Natural killer cell treated with Interleukin-12 subunit alpha and Interleukin-12 subunit beta and Interleukin-15 and Interleukin-18, amount 100 ng/mL, for 72 hours (primary cell): ENCODE measurements at places on chromosomes 16 and 17. TPM values are rescaled to one million over a fixed set of nuclear protein-coding genes. Genes with fewer than 3 reads are reported as not detected.

- DNase-seq: no peak
- no peaks in the 10 kb centered on the region for H3K27me3 ChIP-seq
- H3K36me3 ChIP-seq: no peaks in the 10 kb centered on the region
- peaks cover 7% of the 10 kb centered on the region for H3K4me1 ChIP-seq
- no peak overlapping the region for H3K27ac ChIP-seq
These were observed 18.5 kb upstream of the PITPNA start for GRCh38 chr17:1580979-1581676.

GRCh38 chr16:74868501-74868900 lies 93.9 kb upstream of the FA2H start:
- peak overlapping the region; percentile 56 for H3K27ac ChIP-seq
- DNase-seq: no peak
- H3K27me3 ChIP-seq: no peaks in the 10 kb centered on the region
- no peaks in the 10 kb centered on the region for H3K36me3 ChIP-seq

C1QTNF8 gene
- not detected for total RNA-seq

- no peak overlapping the region for H3K4me3 ChIP-seq
- H3K4me1 ChIP-seq: peaks cover 13% of the 10 kb centered on the region
- no peak overlapping the region for H3K27ac ChIP-seq
- H3K36me3 ChIP-seq: no peaks in the 10 kb centered on the region
These were observed 927 bp upstream of the ENGASE start for GRCh38 chr17:79073706-79074088.

FAM83G gene
- total RNA-seq: 1.4 TPM

DNA sequence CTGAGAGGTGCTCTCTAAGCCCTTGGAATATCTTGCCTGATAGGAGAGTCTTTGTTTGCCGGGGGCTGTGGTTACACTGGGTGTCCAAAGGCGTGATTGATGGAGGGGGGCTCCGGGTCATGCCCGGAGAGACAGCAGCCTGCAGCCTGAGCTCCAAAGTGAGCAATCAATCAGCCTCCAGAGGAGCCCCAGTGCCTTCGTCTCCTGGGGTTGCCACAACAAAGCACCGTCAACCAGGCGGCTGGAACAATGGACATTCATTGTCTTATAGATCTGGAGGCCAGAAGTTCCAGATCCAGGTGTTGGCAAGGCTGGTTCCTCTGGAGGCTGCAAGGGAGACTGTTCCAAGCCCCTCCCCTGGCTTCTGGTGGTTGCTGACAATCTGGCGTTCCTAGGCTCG lies 24.0 kb upstream of the GINS2 start:
- no peaks in the 10 kb centered on the region for H3K27me3 ChIP-seq
- H3K4me1 ChIP-seq: no peaks in the 10 kb centered on the region
- no peak for DNase-seq
- no peak overlapping the region for H3K4me3 ChIP-seq

- H3K27me3 ChIP-seq: peaks cover 8% of the 10 kb centered on the region
- DNase-seq: no peak
- H3K36me3 ChIP-seq: no peaks in the 10 kb centered on the region
- peak overlapping the region; percentile 64 for H3K27ac ChIP-seq
- peaks cover 59% of the 10 kb centered on the region for H3K4me1 ChIP-seq
- peak overlapping the region; percentile 67 for H3K4me3 ChIP-seq
These were observed 48.5 kb downstream of the IRF8 start for GRCh38 chr16:85947230-85948137.

DNA sequence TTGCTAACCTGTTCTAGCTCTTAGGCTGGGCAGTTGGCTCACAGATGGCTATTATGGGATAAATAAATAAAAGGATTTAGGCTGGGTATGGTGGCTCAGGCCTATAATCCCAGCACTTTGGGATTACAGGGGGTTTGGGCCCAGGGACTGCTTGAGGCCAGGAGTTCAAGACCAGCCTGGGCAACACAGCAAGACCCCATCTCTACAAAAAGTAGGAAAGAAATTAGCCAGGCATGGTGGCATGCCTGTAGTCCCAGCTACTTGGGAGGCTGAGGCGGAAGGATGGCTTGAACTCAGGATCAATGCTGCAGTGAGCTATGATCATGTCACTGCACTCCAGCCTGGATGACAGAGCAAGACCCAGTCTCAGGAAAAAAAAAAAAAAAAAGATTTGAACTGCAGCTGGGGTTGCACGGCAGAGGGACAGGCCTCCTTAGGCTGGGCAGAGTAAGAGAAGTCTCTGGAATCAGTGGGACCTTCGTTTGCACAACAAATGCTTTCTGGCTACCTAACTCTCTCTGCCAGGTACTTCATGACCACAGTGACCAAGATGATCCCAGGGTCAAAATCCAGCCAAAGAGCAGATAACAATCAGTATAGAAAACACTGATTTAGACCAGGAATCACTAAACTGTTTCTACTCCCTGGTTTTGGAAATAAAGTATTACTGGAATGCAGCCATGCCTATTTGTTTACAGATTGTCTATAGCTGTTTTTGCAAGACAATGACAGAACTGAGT lies 6.8 kb downstream of the RUSF1 start:
- peak; percentile 28 for DNase-seq
- no peaks in the 10 kb centered on the region for H3K36me3 ChIP-seq
- H3K27ac ChIP-seq: no peak overlapping the region
- H3K4me1 ChIP-seq: peaks cover 6% of the 10 kb centered on the region
- H3K27me3 ChIP-seq: no peaks in the 10 kb centered on the region

HSF4 gene
- total RNA-seq: 19.4 TPM

- H3K4me1 ChIP-seq: peaks cover 19% of the 10 kb centered on the region
- peak; percentile 72 for DNase-seq
- peak overlapping the region; percentile 98 for H3K27ac ChIP-seq
- no peaks in the 10 kb centered on the region for H3K27me3 ChIP-seq
- peaks cover 11% of the 10 kb centered on the region for H3K36me3 ChIP-seq
These were observed 891 bp downstream of the CORO1A start for GRCh38 chr16:30184096-30184890.

DNA sequence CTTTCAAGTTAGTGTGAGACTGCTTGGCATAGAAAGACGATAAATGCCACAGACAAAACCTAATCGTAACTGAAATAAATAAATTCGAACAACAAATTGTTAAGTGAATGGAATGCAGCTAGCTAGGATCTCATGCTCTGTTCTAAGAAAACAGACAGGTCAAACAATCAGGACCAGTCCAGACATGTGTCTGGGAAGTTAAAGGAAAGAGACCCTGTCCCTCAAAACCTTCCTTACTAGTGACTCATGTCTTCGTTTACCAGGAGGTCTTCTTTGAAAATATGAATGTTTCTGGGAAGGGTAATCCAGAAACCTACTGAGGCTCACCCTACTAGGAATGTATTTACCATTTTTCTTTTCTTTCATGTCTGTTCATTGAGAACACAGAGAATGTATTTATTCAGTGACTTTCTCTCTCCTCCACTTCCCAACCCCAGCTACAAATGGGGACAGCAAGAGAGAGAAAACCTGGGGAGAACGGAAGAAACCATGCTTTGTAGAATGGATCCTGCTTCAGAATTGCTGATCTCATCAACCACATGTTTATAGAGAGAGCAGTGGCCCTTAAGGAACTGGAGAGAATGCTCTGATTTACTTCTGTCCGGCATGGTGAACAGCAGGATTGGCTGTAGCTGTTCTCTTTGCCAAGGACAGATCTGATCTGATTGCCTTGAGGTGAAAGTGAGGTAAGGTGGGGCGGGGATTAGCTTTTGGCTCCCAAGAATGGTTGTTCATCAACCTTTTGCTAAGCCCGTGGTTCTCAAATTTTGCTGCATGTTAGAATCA lies 39.4 kb upstream of the DHX8 start:
- no peak for DNase-seq
- H3K4me3 ChIP-seq: no peak overlapping the region
- H3K36me3 ChIP-seq: no peaks in the 10 kb centered on the region
- no peak overlapping the region for H3K27ac ChIP-seq

- H3K36me3 ChIP-seq: no peaks in the 10 kb centered on the region
- H3K27me3 ChIP-seq: peaks cover 23% of the 10 kb centered on the region
- peak overlapping the region; percentile 55 for H3K4me3 ChIP-seq
- no peak for DNase-seq
- H3K27ac ChIP-seq: peak overlapping the region; percentile 13
- peaks cover 13% of the 10 kb centered on the region for H3K4me1 ChIP-seq
These were observed 139.7 kb downstream of the SEC14L1 start for GRCh38 chr17:77280304-77281121.
